ENCODE measurements at places on chromosomes 12 and 14.

GRCh38 chr12:15830538-15830937, 41.4 kb upstream of the EPS8 start:
- DNase-seq, result no peak

GRCh38 chr12:45234139-45234865, 18.4 kb downstream of the ANO6 start:
- DNase-seq, result no peak

GRCh38 chr12:76307083-76307482, 41.1 kb downstream of the BBS10 start:
- DNase-seq, result no peak

DNA sequence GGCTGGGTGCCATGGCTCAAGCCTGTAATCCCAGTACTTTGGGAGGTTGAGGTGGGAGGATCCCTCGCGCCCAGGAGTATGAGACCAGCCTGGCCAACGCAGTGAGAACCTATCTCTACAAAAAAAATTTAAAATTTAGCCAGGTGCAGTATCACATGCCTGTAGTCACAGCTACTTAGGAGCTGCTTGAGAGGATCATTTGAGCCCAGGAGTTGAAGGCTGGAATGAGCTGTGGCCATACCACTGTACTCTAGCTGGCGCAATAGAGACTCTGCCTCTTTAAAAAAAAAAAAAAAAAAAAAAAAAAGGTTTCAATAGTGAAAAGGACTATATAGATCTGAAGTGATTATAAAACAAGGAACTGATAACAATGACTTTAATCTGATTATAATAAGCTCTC, 13.5 kb downstream of the PSMA3 start:
- no peak for DNase-seq

DNA sequence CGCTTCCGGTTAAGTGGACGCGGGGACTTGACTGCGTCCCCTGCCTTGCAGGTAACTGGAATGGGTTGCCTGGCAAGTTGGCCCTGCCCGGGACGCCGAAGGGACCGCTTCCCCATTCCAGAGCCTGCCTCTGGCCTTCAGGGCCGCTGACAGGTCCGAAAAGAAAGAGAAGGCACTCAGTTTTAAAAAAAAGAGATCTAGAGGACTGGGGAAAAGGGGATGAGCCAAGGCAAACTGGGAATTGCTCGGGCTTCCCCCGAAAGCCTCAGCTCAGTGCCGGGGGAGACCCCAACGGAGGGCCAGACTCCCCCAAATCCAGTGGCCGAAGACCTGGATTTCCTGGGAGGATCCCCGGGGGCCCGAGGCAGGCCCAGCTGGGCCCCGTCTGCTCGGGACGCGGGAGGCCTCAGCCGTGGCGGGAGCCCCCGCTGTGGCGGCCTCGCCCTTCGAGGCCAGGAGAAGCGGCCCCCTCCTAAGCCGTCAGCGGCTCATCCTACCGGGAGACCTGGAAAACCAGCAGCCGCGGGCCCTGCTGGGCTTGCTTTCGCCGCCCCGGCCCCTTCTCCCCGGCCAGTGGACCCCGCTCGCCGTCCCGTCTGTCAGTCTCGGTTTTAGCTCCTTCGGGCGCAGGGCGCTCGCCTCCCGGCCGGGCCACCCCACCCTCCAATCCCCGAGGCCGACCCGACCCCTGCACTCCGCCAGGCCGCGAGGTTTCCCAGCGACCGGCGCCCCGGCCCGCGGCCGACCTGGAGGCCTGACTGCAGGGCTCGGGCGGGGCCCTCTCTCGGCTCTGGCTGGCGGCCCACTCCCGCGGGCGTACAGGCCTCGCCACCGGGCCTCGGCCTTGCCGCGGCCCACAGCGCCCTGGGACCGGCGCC, 12.5 kb downstream of the OTX2 start:
- DNase-seq, result no peak

- no peak for DNase-seq
These were observed 14.1 kb upstream of the NUMB start for GRCh38 chr14:73472185-73473114.

DNA sequence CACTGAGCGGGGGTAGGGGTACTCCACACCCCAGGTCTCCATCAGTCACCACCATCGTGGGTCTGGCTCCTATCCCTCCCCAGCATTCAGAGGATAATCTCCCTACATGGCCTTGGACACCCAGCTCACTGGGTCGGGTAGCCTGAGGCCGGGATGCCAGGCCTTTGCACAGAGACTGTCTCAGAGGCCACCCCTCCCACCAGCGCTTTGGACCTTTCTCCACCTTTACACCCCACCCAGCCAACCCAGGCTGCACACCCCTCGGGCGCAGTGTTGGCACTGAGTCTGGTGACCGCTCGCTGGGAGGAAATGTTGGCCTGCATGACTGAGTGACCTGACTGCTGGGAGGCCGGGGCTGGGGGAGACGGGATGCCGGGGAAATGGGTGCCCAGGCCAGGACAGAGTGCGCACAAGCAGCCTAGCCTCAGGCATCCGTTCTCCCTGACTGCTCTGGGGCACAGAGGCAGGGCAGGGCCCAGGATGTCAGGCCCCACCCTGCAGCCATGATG, 10.6 kb upstream of the LBHD2 start:
- no peak for DNase-seq

- DNase-seq, result no peak
These were observed 21.0 kb upstream of the ACSM4 start for GRCh38 chr12:7282844-7283243.

DNA sequence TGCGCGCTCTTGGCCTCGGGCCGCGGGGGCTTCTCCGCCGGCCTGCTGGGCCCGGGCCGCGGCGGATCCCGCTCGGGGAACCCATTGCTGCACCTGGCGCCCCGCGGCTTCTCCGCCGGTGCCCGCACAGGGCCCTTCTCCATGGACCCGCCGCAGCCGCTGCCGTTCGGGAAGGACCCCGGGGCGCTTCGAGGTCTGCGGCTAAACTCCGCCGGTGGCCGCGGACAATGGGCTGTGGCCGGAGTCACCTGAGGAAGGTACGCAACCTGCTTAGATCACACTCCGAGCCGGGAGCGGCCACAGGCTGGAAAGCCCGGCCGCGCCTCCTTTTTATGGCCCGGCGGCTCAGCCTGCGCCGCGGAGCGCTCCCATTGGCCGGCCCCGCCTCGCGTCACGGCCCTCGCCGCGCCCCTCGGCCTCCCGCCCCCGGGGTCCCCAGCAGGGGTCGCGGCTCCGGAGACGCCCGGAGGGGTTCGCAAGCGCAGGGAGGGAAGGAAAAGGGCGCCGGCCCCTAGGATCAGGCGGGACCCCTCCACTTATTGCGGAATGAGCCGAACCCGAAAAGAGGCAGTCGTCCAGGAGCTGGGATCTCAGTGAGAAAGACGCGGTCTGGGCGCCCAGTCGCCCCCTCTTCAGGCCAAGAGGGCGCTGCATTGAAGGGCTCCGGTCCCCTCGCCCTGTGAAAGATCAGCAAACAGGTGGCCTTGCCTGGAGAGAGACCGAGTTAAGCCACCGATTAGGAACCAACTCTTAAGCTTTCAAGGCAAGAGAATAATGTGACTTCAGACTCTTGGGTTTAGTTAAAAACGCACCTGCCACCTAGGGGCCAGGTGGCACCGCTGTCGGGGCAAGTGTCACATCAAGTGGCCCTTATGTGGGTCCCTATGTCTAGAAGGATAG, at the start of gene GCH1:
Gene GCH1, minus strand, starts transcription at position 306 of the 900 bp plus-strand sequence. Its CDS starts 163 bp downstream, at position 143.
- DNase-seq, result peak; percentile 53

DNA sequence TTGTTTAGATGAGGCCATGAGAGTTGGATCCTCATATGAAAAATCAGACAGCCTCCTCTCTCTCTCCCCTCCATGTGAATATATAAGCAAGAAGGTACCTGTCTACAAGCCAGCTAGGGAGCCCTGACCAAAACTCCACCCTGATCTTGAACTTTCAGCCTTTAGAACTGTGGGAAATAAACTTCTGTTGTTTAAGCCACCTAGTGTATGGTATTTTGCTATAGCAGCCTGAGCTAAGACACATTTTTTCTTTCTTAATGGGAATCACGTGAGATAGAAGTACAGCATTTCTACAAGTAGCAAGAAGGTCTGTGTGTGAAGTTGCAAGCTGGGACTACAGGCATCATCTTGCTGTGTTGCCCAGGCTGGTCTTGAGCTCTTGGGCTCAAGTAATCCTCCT, 16.3 kb upstream of the ABHD12B start:
- no peak for DNase-seq

- peak; percentile 18 for DNase-seq
These were observed 2.5 kb downstream of the SLC38A1 start for GRCh38 chr12:46266382-46266791.

- no peak for DNase-seq
These were observed 3.1 kb upstream of the LMO3 start for GRCh38 chr12:16608946-16609539.

DNA sequence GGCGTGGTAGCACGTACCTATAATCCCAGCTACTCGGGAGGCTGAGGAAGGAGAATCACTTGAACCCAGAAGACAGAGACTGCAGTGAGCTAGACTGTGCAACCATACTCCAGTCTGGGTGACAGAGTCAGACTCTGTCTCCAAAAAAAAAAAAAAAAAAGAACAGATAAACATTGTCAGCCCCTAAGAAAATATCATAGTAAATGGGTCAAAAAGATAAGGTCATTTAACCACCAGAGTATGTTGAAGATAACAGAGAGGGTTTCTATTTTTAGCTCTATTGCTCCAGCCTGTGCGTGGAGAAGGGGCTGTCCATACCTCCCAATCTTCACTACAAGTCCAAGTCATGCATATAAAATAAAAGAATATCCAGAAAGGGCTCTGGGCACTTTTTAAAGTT, 15.4 kb downstream of the LGMN start:
- DNase-seq, result no peak

All from central memory CD8-positive, alpha-beta T cell (primary cell).